ENCODE measurements at places on chromosomes 4 and X.

GRCh38 chr4:85166318-85166717 lies 199.8 kb upstream of the WDFY3 start:
- DNase-seq: no peak

GRCh38 chr4:33658971-33659370 lies 2585.3 kb downstream of the ARAP2 start:
- no peak for DNase-seq

- no peak for DNase-seq
Measured at GRCh38 chr4:48858130-48858529, 27.2 kb downstream of the OCIAD1 start.

GRCh38 chr4:13285336-13285735 lies 198.8 kb downstream of the RAB28 start:
- DNase-seq: no peak

DNA sequence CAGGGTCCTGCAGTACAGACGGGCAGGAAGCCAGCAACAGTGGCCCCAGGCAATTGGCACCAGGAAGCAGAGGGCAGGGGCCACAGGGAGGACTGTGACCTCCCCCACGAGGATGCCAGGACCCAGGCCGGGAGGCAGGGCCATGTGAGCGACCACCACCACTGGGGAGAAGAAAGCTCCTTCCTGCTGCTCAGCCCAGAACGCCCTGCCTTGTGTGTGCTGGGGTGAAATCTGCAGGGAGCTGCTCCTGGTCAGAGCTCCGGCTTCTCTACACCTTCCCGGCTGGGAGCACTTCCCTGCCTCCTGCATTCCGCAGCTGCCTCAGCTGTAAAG lies 100.4 kb downstream of the HMX1 start:
- no peak for DNase-seq

DNA sequence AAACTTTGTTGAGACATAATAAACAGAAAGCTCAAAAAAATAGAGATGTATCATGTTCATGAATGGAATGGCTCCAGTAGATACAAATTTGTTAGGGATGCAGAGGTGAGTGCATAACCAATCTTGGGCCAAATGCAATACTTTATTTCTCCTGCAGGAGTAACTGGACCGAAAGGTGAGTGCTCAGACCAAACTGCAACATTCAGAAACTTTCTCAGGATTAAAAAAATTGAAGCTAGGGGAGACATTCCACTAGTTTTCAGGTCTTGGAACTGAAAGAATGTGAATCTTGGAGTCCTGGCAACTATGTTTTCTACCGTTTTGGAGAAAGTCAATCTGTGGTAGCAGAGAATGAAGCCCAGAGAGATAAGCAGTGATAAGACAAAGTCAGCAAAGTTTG lies 21.2 kb upstream of the LCORL start:
- DNase-seq: no peak

Data from prostate gland (tissue), 2 donors.